ENCODE measurements at places on chromosomes 13 and 19.
A peak's percentile ranks its signal among the peaks of the same experiment; 100 is the strongest.

DNA sequence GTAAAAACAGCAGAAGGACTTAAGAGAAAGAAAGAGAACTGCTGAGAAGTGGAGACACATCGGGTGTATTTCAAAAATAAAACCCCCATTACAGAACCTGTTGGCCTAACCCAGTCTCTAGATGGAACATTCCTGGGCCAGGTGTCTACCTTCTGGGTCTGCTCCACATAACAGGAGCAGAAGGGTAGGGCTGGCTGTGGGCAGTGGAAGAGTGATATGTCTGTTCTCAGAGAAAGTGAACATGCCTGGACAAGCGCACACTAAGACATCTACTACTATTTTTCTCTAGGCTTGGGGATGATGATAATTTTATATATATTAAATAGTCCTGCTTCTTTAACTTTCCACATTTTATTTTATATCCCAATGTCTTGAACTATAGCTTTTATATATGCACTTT, 267.1 kb downstream of the TBC1D4 start:
- DNase-seq: no peak

GRCh38 chr13:40910324-40911050, 108.6 kb downstream of the ELF1 start:
- DNase-seq: peak; percentile 29

GRCh38 chr19:7497292-7497691, 8.5 kb upstream of the PEX11G start:
- no peak for DNase-seq

DNA sequence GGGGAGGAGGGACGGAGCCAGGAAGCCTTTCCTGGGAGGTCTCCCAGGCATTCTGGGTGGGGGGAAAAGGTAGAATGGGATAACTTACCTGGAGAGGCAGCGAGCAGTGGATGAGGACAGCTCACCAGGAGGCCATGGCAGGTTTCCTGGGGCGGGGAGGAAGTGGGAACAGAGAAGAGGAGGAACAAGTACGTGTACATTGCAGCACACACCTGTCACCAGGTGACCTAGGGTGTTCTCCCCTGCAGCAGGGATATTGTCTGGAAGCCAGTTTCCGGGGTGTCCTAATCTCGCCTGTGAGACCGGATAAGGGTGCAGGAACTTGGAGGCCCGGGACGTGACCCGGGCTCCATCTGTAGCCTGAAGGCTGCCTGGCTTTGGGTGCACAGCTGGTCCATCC, at the start of gene FUT3:
Gene FUT3 (minus strand): TSS at position 148 of the 400 bp plus-strand sequence.
- DNase-seq: no peak

GRCh38 chr19:2455851-2456570, 748 bp downstream of the LMNB2 start:
- DNase-seq: no peak

DNA sequence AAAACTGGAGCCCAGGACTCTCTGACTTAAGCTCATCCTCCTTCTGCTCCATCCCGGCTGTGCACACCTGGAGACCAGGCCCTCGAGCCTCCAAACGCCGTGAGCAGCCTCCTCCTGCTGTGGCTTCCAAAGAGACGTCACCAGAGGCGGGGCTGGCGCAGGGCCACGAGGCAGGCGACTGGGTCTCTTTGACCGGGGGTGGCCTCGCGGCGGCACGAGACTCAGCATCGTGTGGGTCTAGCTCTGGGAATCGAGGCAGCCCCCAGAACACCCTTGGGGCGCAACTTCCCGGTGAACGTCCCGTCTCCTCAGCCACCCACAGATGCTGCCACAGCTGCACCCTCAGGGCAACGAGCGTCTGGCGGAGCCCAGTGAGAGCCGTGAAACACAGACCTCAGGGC, 22.8 kb downstream of the RASA3 start:
- DNase-seq: no peak

DNA sequence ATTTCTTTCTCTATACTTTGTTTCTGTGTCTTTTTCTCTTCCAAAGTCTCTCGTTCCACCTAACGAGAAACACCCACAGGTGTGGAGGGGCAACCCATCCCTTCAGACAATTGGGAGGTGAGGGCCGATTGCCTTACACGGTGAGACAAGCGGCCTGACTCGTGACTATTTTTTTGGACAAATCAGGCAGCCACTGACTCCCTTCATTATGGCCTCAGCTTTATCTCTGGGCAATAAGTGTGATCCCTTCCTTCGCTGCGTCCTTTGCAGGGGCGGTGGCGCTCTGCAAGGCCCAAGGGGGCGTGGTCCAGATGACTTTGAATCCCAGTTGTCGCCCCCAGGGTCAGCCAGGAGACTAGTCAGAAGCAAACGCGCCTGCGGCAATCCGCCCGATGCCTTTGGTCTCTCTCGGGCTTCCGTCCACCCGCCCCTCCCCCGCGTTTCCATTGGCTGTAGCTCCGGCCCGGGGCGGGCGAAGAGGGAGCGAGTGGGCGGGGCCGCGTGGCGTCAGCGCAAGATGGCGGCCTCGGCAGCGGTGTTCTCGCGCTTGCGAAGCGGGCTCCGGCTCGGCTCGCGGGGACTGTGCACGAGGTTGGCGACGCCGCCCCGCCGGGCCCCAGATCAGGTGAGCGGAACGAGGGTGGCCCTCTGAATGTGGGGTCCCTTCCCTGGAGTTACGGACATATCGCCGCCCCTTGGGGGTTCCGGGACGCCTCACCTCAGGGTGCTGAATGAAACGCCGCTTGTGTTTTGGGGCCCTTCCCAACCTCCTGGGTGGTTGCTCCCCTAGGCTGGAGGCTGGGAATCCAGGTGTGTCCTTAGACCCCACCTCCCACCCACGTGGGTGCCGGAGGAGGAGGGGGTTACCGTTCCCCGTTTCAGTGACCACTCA, at the start of gene TIMM50:
Gene TIMM50 (plus strand): TSS at position 502 of the 892 bp plus-strand sequence. CDS start 16 bp downstream, at position 518.
- DNase-seq: peak; percentile 91

DNA sequence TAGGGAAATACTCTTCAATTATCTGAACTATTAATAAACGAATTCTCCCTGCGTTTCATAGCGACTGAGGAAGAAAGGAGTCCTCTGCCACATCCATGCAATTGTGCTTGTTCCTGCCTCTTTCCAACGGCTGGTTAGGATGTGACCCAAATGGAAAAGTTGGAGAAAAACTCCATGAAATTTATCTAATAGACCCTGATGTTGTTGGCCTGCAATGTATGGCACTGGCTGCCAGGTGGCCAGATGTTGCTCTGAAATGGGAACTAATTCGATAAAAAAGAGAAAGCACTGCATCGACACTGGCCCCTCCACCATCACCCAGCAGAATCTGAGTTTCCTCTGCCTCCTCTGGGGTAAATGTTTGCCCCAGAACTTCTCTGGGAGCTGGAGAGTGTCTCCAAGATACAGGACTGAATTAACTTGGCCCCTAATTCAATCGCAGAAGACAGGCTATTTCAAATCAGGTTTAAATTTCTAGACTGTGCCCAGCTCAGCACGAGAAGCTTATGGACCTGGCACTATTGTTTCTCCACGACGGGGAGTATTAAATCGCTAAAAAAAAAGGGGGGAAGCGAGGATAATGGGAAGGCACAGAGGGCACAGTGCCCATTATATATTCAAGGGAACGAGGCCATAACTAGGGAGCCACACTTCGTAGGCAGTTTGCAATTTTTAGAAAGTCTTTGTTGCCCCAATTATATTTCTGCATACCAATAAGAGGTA, 103.9 kb downstream of the ZIC5 start:
- DNase-seq: no peak

DNA sequence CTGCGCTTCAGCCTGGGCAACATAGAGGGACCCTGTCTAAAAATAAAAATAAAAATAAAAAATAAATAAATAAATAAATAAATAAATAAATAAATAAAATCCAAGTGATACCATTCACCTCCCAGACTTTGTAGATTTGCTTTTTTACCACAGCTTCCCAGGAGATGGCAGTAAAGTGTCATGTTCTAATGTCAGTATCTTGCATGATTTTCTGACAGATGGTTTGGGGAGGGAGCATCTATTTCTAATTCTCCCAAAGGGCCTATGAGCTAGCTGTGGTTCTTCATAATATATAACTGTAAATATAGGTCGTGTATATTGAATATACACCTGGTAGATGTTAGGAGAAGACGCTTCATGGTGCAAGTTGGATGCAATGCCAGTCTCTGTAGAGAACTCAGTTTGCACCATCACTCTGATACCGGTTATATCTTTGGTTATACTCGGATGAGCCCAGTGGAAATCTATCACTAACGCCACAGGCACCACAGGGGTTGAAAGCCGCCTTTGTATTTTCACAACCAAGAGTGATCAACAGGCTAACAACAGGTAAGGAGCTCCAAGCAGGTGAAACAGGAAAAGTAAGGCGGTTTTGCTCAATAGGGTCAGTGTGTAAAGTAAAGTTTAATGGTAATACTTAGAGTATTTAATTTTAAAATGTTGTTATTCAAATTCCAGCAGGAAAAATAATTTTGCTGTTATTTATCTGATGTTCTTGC, 13.9 kb downstream of the APLP1 start:
- peak; percentile 83 for DNase-seq

Data from LHCN-M2 (cell line).